ENCODE measurements at places on chromosomes 5 and 9. TPM values are rescaled to one million over a fixed set of nuclear protein-coding genes. Genes with fewer than 3 reads are reported as not detected.

Gene GPR21
- 0.50 TPM for total RNA-seq

Gene GNA14
- total RNA-seq = 6.1 TPM

- peak; percentile 57 for DNase-seq
Observed at GRCh38 chr5:91382530-91383026, 539 bp downstream of the ARRDC3 start.

GRCh38 chr9:99071313-99072039 lies 33.4 kb upstream of the TGFBR1 start:
- no peak for DNase-seq

DNA sequence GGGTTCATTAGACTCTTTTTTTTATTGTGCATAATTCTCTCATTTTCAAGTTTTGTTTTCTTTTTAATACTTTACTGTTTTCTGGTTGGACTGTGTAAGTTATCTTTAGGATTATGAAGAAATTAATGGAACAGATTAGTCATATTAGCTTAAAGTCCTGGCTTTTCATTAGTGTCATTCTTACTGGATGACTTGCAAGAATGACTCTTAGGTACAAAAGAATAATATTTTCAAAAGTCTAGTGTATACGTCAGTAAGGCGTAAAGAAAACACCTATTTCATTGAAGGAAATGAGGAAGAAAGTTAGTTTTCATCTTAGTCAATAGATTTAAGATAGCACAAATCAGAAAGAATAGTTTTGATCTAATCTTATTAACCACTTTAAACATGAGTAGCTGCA lies 20.4 kb downstream of the UHRF2 start:
- DNase-seq = no peak

- DNase-seq = no peak
Observed at GRCh38 chr5:119795768-119796167, 166.4 kb downstream of the FAM170A start.
